H54 (cell line): ENCODE measurements at places on chromosomes 16 and 17.

- DNase-seq: no peak
These were observed 224.2 kb downstream of the C16orf78 start for GRCh38 chr16:49597796-49598195.

- no peak for DNase-seq
These were observed 16.3 kb upstream of the RNPS1 start for GRCh38 chr16:2284001-2284770.

DNA sequence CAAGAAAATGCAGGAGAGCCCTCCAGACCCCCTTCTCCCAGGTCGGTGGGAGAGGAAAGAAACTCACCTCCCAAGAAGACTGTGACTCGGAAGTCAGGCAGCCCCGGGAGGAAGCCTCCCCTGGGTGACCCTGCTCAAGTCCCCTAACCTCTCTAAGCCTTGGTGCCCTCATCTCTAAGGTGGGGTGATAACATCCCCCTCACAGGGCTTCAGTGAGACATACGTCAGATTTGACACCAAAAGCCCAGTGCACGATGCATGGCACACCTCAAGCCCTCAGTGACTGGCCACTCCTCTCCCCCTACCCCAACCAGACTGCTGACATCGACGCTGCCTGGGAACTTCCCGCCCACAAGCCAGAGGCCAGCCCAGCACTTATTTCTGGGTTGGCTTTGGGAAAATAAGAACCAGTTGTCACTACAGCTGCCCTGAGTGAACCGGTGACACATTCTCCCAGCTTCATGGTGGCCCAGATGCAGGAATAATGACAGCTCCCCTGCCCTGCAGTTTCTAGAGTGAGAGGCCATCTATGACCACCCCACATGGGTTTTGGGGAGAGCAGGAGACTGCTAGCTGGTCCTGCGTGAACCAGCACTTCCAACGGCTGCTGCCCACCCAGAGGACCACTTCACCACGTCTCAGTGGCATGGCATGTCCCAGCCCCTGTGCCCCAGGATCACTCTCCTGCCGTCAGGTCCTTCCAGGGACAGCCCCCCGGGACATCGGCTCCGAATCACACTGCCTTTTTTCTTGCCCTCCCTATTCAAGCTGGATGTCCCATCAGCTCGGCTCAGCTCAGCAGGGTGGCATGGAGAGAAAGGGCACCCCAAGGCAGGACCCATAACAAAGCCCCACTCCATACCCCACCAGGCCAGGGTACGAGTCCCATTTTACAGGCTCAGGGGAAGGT lies 9.5 kb downstream of the KNOP1 start:
- DNase-seq: no peak

DNA sequence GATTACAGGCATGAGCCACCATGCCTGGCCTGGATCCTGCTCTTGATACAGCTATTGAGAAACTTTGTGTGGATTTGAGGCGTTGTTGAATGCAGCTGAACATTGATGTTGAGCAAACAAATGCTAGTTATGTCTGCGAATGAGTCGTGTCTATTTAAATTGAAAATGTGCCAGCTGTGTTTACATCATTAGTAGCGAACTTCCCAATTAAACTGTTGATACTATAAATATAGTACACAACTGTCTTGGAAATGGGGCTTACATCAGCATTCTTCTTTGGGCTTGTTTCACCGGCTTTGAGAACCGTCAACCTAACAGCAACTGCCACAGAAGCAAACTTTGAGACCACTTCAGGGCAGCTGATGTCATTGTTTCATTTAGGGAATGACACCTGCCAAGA lies 251.9 kb downstream of the RBFOX1 start:
- no peak for DNase-seq

DNA sequence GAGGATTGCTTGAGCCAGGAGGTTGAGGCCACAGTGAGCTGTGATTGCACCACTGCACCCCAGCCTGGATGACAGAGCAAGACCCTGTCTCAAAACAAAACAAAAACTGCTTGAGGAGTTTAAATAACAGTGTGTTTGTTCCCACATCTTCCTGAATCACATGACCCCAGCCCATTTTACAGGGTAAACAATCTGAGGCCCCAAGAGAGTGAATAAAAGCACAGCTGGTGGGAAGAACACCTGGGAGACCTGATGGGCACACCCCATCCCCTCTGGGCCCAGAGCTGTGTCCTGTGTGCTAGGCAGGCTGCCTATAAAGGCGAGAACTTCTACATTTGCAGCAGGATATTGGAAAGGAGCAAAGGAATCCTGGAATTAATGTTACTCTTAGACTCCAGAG lies 69.6 kb downstream of the PLXDC1 start:
- DNase-seq: no peak

- DNase-seq: no peak
These were observed 89.8 kb downstream of the TMEM100 start for GRCh38 chr17:55632893-55633292.
